AG20443 (cell line): ENCODE measurements at places on chromosomes 11 and 22.
A peak's percentile ranks its signal among the peaks of the same experiment; 100 is the strongest.

DNA sequence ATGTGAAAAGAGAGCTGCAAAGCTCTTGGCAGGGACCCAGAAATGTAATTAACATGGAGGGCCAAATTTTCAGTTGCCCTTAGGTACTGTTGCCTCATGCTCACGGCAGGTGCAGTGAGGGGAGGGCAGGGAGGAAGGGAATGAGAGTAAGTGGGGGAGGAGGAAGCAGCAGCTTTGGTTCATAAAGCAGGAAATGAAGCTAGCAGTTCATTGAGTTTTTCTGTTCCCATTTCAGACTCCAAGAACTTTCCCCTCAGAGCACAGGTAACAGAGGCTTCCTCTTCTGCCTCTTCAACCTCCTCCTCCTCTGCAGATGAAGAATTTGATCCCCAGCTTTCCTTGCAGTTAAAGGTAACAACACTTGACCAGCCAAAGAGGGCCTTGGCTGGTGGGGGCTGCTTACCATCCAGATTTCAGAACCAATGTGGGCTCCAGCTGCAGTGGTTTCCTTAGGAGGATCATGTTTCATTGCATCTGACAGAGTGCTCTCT, 57.9 kb upstream of the PARVA start:
- no peak for DNase-seq

- no peak for DNase-seq
Measured at GRCh38 chr11:104799251-104799650, 99.0 kb downstream of the CASP12 start.

GRCh38 chr11:12706545-12707499, 32.6 kb downstream of the TEAD1 start:
- no peak for DNase-seq

- DNase-seq = no peak
Measured at GRCh38 chr11:118153976-118154375, 1.4 kb upstream of the SCN4B start.

DNA sequence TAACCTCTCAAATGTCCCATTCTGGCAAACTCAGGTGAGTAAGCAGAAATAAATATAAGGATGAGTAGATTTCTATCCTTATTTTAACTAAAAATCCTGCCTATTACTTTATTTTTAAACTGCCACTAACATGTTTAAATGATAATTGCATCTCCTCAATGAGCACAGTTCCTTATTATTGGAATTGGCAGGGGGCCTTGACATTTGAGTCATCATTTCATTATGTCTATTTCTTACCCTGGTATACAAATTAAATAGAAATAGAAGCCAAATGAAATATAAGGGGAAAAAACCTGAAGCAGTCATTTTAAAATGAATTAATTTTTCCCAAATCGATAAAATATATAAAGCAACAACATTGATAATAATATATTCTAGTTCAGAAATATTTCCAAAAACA, 81.2 kb downstream of the GUCY1A2 start:
- DNase-seq = no peak

- peak; percentile 78 for DNase-seq
Measured at GRCh38 chr22:34966980-34967565, 98.9 kb upstream of the ISX start.

DNA sequence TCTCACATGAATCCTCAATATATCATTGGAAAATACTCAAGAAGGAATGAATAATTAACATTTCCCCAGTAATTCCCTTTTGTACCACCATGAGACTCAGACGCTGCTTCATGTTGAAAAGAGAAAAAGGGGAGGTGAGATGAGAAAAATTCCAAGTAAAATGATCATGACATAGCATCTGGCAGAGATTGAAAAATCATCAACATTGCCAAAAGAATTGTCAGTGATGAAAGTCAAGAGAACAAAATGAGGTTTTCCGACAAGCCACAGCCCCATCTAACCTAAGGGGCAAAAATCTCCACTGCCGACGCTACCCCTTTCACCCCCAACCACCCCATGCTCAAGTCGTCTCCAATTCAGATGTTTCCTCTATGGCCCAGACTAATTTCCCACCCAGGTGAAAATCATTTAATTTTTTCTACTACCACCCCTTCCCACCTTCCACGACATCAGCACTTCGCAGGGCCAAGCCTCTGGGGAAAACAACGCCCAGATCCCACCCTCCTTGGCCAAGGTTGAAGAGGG, 1.2 kb downstream of the RAB6A start:
- peak; percentile 21 for DNase-seq

- DNase-seq = no peak
Measured at GRCh38 chr11:109439684-109440083, 17.7 kb downstream of the C11orf87 start.
